NB4 (cell line): ENCODE measurements at places on chromosomes 7 and 10.

DNA sequence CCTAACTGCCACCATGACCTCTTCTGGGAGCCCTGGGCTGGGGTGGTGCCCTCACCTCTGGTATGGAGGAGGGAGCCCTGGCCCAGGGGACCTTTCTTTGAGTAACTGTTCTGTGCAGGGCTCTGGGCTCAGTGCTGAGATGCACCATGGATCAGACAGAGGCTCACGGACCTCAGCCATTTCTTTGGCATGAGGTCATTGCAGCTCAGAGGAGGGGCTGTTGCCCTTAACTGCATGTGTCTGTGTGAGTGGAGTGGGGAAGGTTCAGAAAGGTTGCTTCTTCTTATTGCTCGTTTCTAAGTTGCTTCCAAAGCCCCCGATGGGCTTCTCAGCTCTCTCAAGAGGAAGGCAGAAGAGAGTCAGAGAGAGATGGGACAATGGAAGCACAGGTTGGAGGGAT, 233.9 kb downstream of the RPS24 start:
- no peak for DNase-seq

GRCh38 chr7:38178695-38179344, 775 bp downstream of the STARD3NL start:
- DNase-seq: no peak

- DNase-seq: peak; percentile 81
These were observed 280.5 kb downstream of the SFMBT2 start for GRCh38 chr10:7130191-7130911.

DNA sequence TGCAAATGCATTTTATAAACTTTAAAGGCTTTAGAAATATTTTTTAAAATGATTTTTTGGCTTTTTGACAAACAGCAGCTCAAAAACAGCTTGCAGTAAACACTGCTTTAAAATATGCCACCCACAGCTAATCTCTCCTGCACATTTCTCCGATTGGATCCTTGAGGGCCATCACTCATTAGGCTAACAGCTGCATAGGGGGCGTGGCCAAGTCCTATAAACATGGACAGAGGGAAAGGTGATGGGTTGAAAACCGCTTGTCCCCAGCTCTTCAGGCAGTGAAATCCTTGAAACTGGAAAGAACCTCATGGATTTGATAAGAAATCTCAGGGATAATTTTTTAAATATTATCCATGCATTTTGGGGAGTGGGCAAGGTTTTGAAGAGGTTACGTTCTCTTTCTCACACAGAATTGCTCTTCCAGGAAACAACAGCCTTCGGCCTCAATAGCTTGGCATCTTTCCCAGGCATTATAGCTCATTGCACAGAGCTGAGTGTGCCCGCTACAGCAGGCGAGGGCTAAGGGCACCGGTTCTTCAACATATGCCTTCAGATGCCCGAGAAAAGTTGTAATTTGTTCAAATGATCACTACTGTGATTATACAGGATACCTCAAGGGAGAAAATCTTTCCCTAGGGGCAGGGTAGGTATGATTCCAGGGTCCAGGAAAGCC, 1.7 kb downstream of the PLEKHS1 start:
- no peak for DNase-seq

DNA sequence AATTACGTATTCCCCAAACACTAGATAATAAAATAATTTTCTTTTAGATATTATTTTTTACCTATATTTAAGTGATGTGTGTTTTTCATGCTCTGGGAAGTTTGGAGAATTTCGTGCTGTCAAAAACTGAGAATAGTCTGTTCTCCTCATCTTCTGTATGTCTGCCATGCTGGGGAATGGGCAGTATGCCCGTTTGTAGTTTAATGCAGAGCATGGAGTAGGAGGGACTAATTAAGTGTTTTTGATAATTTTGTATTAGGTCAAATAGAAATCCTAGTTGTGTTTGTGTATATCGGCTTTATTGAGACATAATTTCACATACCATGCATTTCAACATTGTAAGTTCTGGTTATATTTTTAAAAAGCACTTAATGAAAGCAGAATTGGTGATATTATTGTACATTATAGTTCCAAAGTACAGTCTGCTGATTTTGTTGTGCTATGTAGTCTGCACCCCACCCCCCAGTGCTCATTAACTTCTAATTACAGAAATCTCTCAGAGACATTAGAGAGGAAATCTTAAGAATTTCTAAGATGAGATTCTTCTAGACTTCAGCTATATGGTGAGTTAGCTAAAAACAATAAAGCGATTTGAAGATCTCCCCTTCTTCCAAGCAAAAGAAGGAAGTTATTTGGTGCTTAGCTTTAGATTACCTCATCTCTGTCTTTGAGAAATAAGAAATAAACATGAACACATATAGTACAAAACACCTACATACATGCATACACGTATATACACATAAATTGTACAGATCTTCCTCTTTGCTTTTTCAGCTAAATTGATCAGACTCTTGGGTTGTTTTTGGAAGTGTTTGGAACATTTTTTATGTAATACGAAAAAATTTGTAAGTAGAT, 22.2 kb downstream of the ZRANB1 start:
- DNase-seq: no peak

- DNase-seq: peak; percentile 16
These were observed 34.8 kb upstream of the ADO start for GRCh38 chr10:62769574-62770242.

DNA sequence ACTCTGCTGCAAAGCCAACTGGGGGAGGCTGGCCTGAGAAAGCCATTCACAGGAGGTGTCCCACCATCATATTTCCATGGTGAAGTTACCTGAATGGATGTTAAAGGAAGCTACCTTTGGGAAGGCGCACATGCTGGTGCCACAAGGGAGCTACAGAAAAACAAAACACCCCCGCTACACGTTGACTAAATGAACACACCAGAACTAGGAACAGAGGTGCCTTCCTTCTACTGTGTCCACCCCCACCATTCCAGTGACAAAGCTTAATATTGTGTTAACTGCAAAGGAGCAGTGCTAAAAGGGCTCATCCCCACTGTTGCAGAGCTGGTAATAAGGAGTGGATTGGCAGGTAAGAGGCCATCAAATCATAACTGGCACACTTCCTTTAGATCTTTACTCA, 420.0 kb upstream of the PODXL start:
- DNase-seq: no peak
